CD4-positive, alpha-beta T cell treated with Interleukin-12 subunit alpha and Interleukin-12 subunit beta, for 1 hour (primary cell): ENCODE measurements at places on chromosomes 11 and 22.

- DNase-seq, result no peak
Measured at GRCh38 chr11:48087974-48088681, 107.8 kb downstream of the PTPRJ start.

GRCh38 chr11:27679136-27680015 is 20.9 kb downstream of the BDNF start:
- no peak for DNase-seq

- no peak for DNase-seq
Measured at GRCh38 chr22:27610863-27611786, 190.4 kb downstream of the MN1 start.

GRCh38 chr11:2920343-2920742 is 8.9 kb downstream of the PHLDA2 start:
- no peak for DNase-seq

- DNase-seq, result no peak
Measured at GRCh38 chr22:49103314-49104059, 724.2 kb downstream of the BRD1 start.

- no peak for DNase-seq
Measured at GRCh38 chr11:124676386-124676785, 2.7 kb downstream of the SPA17 start.

GRCh38 chr11:32884770-32885384 is 7.7 kb upstream of the QSER1 start:
- DNase-seq, result peak; percentile 8
